ENCODE measurements at places on chromosomes 6 and 20. TPM values are rescaled to one million over a fixed set of nuclear protein-coding genes. Genes with fewer than 3 reads are reported as not detected.

Gene KCNB1
- polyA plus RNA-seq: not detected

Gene STXBP5
- 5.0 TPM for polyA plus RNA-seq

Gene MLN
- polyA plus RNA-seq: not detected

Gene BTBD3
- 0.45 TPM for polyA plus RNA-seq

Gene CLPSL2
- polyA plus RNA-seq: not detected

Gene FAXC
- polyA plus RNA-seq: not detected

Gene RRAGD
- 0.53 TPM for polyA plus RNA-seq

Gene OR2H2
- polyA plus RNA-seq: not detected

Gene PKIB
- not detected for polyA plus RNA-seq

DNA sequence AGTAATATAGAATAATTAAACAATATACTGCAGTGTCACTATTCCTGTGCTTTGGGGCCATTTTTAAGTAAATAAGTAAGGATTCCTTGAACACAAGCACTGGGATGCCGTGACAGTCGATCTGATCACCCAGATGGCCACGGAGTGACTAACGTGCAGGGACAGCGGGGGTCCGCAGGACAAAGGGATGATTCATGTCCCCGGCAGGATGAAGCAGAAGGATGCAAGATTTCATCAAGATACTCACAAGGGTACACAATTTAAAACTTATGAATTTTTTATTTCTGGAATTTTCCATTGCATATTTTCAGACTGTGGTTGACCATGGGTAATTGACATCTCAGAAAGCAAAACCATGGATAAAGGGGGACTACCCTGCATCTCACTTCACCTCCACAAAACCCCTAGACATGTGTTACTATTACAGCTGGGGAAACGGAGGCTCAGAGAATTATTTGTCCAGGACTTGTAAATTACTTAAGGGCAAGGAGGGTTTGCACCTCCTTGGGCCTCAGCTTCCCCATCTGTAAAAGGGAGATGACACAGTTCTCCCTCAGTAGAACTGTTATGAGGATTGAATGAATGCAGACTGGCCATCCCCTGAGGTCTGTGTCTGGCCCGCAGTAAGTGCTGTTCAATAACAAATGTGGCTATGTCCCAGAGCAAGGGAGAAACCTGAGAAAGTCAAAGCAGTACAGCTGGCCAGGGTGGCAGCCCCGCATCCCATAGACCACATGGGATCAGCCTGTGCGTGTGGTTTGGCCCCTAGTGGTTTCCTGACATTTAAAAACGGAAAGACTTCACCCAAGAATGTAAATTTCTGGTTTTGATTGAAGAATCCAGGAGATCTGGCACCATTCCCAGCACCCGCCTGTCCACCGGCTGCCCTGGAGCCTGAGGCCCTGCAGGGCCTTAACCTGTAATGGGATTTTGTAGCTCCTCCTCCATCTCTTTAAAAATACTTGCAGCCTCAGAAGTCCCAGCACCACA lies 235.5 kb downstream of the BMP7 start:
- no peak for DNase-seq

GRCh38 chr6:147204060-147204785 lies at the start of gene STXBP5:
STXBP5 (plus strand) TSS chr6:147204417; CDS start chr6:147204533, 116 bp downstream.
- peak; percentile 39 for DNase-seq

DNA sequence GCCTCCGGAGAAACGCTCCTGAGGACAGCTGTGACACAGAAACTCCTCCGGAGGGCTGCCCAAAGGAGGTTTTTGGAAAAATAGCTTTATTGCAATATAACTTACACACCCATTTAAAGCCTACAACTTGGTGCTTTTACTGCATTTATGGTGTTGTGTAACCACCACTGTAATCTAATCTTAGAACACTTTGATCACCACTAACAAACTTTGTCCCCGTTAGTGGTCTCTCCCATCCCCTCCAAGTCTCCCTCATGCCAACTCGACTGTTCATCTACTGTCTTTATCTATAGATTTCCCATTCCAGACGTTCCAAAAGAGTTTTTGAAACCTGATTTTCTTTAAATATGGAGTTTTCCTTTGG lies 62.8 kb downstream of the SYNJ2 start:
- no peak for DNase-seq

- DNase-seq: no peak
These were observed 39.2 kb upstream of the KCNG1 start for GRCh38 chr20:51062065-51062464.

DNA sequence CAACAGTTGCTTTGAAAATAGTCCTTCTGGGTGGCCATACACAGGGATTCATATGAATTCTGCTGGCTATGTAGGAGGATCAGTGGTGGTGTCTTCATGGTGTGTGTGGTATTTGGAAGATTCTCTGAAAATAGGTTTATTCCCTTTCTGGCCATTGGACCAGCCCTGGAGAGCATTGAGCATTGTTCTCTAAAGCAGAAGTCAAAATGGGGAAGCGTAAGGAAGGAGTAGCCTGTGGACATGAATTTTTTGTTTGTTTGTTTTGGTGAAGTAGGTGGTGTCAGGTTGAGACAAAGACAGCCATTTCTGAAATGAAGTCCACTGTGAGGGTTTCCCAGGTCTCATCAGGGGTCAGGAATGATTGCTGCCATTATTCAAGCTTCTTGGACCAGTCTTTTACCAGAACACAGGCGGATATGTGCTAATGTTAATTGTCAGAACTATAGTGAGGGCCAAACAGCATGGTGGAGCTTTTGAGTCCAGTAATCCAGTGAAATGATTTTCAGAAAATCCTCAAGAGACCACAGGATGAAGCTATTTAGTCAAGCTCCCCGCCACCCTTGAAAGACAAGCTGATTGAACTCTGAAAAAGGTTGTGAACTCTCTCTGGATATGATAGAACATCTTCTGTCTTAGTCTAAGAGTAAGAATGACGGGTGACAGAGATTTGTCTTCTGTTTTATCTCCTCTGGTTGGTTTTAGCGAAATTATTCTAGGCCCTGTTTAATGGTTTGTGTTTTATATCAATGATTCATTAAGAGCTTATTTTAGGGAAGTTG lies 60.0 kb downstream of the DNAH8 start:
- no peak for DNase-seq

DNA sequence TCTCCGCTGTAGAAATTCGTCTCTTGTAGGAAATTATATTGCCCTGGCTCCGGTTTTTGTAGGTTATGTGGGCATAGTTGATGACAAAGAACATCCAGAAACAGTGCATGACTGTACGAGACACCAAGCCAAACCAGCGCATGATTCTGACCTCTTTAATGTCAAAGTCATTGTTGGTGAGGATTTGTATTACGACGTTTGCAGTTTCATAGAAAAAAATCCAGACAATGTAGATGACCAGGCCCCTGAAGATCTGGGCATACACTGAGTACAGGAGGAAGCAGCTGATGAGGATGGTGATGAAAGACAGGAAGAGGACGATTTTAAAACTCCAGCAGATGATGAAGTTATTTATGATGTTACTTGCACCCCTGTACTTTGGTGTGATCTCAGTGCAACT lies 39.1 kb upstream of the TBC1D22B start:
- DNase-seq: no peak

DNA sequence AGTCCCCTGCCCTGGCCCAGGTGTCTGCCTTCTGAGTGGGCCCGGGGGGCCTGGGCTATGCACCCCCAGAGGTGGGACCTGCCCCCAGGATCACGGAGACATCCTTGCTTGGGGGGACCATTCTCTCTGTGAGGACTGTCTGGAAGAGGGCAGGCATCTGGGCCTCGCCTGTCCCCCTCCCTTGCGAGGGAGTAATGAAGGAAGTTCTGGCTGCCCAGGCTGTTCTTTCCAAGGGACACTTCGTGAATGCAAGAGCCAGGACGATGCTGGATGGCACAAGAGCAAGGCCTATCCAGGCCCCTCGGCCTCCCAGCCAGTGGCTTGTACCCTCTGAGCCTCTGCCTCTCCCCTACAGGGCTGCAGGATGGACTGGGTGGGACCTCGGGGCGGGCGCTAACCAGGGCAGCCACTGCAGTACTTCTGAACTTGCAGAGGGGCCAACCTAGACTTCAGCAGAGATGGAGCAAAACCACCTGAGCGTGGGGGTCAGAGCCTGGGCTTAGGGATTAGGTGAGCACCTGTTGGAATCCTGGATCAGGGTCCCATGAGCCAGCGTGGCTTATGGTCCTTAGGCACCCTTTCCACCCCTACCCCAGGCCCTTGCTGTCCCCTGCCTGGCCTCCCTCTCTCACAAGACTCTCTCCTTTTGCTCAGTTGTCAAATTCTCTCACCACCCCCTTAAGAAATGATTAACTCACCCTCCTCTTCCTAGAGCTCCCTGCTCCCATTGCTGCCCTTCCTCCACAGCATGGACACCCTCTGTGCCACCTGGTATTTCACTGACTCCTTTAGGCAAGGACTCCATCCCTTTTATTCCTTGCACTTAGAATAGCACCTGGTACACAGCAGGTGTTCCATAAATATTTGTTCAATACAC lies 53.2 kb downstream of the CTCFL start:
- no peak for DNase-seq

- no peak for DNase-seq
These were observed 28.0 kb downstream of the PNLDC1 start for GRCh38 chr6:159828074-159828473.

DNA sequence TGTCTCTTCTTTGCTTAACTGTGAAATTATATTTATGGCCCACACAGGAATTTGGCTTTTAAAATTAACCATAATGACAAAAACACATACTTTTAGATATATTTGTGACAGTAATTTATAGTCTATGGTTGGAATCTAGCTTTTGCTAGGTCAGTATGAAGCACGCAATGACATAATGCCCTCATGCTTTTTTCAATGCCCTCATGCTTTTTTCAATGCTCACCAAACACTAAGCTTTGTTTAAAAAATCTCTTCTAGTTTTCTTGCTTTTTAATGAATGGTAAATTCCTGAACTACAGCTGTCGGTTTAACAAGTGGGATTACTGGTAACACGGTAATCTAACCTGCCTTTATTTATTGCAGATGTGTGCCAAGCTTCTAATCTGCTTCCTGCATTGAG lies 12.7 kb downstream of the CCN6 start:
- DNase-seq: no peak

DNA sequence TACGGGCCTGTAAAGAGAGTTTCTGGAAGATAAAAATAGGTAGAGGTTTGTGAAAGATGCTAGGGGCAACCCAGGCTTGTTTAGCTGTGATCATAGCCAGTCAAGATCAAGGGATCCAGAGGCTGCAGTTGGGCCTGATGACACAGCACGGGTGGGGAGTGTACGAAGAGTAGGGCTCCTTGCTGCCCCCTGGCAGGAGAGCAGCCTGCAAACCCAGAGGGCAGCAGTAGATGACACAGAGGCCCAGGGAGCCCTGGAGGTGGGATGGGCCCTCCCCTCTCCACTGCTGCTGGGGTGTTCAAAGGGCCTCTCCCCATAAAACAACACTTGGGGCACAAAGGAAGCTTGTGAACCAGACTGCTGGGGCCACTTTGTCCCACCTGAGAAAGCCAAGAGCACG lies 47.2 kb downstream of the VEGFA start:
- DNase-seq: peak; percentile 4

GRCh38 chr6:169862043-169862891 lies 110.8 kb downstream of the ERMARD start:
- no peak for DNase-seq

DNA sequence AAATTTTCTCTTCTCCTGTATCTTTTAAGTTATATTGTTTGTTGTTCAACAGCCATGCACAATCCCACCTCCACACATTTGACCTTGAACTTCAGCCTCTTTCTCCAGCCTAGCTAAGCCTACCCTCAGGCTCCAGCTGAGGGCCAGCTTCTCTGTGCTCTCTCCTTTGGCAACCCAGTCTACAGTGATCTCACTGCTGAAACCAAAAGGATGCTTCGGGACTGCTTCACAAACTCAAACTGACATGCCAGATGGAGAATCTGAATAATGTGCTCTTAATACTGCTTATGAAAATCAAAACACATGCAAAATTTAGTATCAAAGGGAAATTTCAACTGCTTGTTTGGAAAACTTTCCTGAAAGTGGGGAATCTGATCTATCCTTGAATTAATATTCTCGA lies 16.1 kb upstream of the RIN2 start:
- DNase-seq: no peak

GRCh38 chr6:140602431-140603248 lies 1228.2 kb upstream of the CITED2 start:
- no peak for DNase-seq

DNA sequence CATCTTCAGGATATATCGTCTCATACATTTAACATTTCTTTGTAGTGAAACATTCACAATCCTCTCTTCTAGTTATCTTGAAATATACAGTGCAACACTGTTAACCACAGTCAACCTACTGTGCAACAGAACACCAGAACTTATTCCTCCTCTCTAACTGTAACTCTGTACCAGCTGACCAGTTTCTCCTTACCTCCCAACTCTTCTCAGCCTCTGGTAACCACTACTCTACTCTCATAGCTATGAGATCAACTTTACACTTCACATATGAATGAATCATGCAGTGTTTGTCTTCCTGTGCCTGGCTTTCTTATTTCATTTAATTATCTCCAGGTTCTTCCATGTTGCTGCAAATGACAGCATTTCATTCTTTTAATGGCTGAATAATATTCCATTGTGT lies 337.6 kb downstream of the BTBD9 start:
- DNase-seq: no peak

- DNase-seq: no peak
These were observed 10.2 kb downstream of the RNASET2 start for GRCh38 chr6:166946125-166946524.

DNA sequence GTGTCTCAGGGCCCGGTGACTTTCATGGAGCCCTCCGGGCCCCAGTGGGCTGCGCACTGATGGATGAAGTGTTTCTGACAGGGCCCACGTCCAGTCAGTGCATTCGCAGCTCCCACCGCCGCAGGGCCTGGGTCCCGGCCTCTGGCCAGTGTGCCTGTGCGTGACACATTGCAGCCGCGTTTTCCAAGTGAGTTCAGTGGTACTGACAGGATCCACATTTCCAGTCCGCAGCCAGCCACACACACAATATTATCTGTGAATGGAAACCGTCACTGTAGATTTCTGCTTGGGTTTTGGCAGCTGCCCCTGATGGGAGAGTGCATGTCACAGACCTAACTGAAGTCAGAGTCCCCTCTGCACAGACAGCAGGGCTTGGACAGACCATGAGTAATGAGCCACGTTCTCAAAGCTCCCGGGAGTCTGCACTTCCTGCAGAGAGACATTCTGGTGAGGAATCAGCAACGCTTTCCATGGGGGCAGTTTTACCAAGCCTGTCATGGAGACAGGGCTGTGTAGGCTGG lies 171.4 kb downstream of the MYLK4 start:
- no peak for DNase-seq

- no peak for DNase-seq
These were observed 220.0 kb upstream of the FOXQ1 start for GRCh38 chr6:1091900-1092299.

DNA sequence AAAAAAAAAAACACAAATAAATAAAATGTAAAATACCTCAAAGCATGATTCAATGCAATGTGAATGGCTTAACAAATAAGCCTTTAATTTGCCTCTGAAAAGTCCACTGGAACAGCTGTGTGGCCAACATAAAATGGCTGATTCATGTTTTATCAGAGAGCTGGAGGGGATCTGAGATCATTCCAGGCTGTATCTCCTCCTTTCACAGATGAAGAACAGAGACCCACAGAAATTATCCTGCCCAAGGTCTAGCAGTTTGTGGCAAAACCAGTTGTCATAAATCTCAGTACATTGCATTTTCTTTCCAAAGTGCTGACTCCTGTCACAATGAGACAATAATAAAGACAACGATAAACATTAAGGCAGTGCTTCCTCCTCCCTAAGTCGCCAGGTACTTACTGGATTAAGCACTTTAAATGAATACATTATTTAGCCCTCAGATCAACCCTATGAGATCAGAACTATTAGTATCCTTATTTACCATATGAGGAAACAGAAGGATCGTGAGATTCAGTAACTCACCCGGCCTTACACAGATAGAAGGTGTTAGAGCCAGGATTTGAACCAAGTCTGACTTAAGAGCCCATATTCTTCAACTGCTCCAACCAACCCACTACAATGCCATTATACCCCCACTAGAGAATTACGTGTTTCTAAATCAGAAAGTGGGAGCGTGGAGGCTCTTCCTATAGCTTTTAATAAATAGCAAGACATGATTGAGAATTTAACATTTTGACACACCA lies 118.3 kb downstream of the KIF13A start:
- no peak for DNase-seq

Data from naive B cell (primary cell).